ENCODE measurements at places on chromosomes 1 and 21. TPM values are rescaled to one million over a fixed set of nuclear protein-coding genes. Genes with fewer than 3 reads are reported as not detected.

DNA sequence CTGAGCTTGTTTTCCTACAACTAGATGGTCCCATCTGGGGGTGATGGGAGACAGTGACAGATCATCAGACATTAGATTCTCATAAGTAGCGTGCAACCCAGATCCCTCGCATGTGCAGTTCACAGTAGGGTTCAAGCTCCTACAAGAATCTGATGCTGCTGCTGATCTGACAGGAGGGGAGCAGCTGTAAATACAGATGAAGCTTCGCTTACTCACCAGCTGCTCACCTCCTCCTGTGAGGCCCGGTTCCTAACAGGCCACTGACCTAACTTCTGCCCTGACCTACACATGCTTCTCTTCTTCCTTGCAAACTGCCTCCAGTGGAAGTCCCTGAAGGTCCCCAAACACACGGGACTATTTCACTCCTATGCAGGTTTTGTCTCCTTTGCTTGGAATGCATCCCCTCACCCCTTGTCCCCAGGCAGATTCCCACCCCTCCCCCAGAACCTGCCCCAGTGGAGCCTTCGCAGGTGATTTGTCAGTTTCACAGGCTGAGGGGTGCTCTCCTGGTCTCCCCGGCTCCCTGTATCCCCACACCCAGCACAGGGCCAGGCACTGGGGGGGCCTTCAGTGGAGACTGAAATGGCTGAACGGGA lies 5.7 kb upstream of the ZBTB48 start:
- no peak for DNase-seq

GRCh38 chr1:170376801-170377385 lies 155.1 kb upstream of the GORAB start:
- no peak for DNase-seq

Gene NFIA
- 0.35 TPM for total RNA-seq

- no peak for DNase-seq
These were observed 138.0 kb downstream of the RERE start for GRCh38 chr1:8679395-8679800.

GRCh38 chr1:210684466-210685294 lies 356.0 kb downstream of the HHAT start:
- DNase-seq: no peak

Gene PRAMEF11
- not detected for total RNA-seq

GRCh38 chr1:186183219-186183618 lies 191.8 kb downstream of the TPR start:
- DNase-seq: no peak

DNA sequence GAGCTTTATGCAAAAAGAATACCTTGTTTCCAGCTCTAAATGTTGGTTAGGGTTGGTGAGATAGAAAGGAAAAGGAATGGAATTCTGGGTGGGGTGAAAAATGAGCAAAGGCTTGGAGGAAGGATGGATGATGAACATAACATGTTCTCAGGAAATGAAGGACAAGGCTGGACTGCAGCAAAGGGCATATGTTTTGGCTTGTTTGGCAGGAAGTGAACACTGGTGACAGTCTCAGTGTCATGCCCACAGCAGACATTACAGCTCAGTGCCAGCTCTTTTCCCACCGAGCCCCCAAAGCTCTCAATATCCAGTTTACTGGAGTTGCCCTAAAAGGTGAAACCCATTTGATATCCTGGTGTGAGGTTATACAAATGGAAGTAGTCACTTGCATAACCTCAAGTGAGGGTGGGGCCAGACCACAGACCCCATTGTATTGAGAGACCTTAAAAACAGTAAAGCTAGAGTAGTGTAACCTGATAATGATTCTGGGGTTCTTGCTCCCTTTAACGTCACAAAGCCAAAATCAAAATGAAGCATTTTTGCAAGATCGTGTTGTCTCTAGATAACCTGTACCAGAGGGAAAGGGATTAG lies 270.6 kb downstream of the NFIA start:
- peak; percentile 32 for DNase-seq

Gene TNNT2
- 8.6 TPM for total RNA-seq

DNA sequence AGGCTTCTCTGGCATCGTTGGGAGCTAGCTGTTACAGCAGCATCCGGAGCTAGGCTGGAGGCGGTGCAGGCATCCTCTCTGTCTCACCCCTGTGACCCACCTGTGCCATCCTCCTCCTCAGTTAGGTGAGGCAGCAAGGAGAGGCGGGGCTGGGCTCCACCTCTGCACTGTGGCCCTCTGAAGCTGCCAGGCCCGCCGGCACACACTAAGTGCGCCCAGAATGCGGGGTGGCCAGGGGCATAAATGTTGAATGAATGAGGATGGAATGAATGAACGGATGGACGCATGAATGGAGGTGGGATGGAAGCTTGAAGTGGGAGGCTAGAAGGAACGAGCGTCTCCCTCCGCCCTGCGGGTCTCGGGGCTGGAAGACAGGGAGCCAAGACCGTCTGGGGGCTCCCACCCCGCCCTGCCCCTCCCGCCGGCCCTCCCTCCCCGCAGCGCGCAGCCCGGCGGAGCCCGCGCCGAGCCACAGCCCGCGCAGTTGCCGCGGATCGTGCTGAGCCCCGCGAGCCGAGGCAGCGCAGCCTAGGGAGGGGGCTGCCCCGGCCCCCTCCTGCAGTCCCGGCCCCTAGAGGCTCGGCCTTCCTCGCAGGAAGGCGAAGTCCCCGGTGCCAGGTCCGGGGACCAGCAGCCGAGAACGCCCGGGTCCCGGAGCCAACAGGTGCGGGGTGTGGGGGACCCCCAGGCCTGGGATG lies at the start of gene HCRTR1:
Gene HCRTR1 (plus strand): TSS at position 472 of the 698 bp plus-strand sequence. CDS start 1,504 bp downstream, outside the sequence.
- peak; percentile 48 for DNase-seq

Gene SLAMF6
- total RNA-seq: not detected
